ENCODE measurements at places on chromosomes 3 and 15.

DNA sequence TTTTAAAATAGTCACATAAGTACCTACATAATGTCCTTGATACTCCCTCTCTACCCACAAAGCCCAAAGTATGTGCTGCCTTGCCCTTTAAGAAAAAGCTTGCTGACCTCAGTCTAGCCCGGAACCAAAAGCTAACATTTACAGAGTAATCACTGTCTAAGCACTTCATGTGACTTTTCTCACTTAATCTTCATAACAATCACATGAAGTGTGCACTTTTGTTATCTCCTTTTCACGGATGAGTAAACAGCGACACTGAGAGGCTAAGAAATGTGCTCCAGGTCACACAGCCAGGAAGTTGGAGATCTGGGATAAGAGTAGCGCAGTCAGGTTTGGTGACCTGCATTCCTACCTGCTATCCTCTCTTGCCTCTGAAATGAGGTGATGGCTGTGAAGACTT is 194.0 kb downstream of the ITPR1 start:
- DNase-seq: no peak

GRCh38 chr3:66971891-66972551 is 26.1 kb upstream of the KBTBD8 start:
- peak; percentile 76 for DNase-seq

DNA sequence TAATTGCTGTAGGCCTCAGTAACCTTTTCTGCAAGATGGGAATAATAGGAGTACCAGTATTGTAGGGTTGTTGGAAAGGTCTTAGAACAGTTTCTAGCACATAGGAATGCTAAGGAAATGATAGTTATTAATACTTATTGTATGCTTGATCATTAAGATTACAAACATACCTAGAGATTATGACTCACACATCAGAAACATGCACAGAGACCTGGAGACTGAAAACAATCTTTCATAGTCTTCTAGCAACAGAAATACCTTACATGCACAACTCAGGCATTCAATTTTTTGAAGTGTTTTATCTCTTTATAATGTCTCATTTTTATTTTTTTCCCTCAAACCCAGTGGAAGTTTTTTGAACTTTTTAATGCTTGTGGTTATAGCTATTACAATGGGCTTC is 104.4 kb upstream of the ZBTB20 start:
- no peak for DNase-seq

DNA sequence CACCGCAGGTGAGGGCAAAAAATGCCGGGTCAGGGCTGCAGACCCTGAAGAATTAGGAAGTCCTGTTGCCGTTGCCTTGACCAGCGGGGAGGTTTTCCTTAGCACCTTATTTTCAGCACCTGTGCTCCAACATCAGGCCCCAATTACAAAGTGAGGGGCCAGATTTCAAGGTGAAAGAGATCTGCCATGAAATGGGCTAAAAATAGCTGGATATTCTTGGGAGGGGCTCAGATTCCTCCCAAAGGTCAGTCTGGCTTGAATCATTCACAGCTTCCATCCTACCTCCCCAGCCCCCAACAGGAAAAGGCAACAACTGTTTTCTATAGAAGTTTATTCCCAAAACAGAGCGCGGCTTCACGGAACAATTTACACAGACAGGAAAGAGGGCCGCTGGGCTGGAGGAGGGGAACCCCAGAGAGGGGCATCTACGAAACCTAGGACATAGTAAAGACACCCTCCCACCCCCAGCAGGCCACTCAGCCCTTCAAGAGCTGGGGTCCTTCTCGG is 941 bp upstream of the SLC26A6 start:
- DNase-seq: no peak

GRCh38 chr3:56839784-56840715 is 38.3 kb upstream of the ARHGEF3 start:
- no peak for DNase-seq

GRCh38 chr15:87949575-87950223 is 306.8 kb downstream of the NTRK3 start:
- DNase-seq: no peak

DNA sequence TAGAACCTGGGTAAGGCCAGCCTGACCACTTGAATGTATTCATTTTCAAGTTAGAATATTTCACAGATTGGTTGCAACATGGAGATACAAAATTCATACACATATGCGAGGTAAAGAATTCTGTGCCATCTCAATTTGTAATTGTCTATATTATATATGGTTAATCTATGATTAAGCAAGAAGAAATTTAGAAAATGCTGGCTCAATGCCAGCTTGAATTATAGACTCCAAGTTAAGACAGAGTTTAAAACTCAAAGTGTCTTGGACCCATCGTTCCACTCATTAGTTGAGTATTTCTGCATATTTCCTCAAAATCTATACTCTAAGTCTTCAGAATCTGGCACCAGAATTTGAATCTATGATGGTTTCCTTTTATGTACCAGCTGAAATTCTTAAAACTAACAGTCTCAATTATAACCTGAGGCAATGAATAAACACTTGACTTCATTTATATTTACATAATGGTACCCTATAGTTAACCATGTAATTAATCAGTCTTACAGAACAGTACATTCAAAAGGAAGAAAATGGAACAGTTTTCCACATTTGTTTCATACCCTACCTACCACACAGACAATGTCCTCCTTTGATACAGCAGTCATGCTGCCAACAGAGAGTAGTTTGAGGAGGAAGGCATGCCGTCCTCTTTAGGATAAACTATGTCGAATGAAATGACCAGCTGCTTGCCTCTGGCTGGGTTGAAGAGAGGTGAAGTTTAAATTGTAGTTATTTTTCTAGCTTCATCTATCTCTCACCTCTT is 95.7 kb downstream of the CD47 start:
- no peak for DNase-seq

DNA sequence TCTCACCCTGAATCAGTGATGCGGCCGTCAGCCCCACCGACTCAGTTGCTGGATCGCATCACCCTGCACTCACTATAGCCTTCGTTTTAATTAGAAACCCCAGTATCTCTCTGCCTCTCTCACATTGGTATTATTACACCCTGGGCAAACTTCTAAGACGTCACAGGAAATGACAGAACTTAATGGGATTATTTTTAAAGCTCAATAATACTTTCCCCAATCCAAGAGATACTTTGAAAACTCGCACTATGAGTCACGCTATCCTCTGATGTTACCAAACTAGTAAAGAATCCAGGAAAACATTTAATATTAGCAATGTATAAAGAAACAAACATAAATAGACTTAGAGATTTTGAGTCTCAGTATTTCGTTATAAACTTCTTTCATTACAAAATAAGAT is 36.6 kb downstream of the RUBCN start:
- DNase-seq: no peak

DNA sequence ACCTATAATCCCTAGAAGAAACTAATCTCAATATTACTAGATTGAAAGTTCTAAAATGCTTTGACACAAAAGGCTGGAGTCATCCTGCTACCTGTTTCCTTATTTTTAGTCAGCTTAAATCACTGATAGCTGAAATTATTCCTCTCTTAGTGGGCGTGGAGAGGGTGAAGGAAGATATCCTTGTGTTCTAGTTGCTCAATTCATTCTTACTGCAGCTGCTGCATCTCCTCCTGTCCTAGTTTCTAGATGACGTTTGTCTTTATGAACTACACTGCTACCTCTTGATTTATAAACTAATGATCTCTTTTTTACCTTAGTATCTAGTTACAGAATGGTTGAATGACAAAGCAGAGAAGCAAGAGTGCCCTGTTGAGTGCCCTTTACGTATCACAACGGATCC is 50.7 kb downstream of the SETD5 start:
- no peak for DNase-seq

- no peak for DNase-seq
Measured at GRCh38 chr15:50135031-50135551, 16.1 kb upstream of the ATP8B4 start.

DNA sequence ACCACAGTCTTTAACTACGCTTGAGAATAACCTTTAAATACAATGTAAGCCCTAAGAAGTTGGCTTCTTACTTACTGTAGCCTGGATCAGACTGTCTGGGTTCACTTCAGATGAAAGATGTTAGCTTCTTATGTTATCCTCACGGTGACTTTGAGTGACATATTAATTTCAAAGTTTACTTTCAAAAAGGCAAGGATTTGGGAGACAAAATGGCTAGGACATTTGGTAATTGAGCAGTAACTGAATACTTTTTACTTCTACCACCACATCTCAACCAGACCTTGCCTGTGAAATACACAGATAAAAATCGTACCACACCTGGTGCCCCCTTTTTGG is 36.0 kb upstream of the BNIP2 start:
- no peak for DNase-seq

DNA sequence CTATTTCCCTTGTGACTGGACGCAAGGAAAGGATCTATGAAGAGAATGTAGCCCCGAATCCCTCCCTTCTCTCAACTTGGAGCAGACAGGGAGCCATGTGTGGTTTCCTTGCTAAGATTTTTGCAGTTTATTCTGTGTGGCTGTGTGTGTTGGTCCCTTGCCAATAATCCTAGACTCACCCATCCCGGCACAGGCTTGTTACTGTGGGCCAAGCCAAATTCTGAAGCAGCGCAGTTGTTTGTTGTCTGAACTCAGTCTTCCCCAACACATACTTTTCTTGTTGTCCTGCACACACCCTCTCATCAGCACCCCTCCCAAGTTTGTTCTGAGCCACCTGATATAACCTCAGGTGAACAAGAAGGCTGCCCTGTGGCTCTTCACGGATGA is 193.3 kb upstream of the CTDSPL start:
- DNase-seq: no peak

GRCh38 chr3:61807865-61808276 is 246.5 kb downstream of the PTPRG start:
- DNase-seq: no peak

DNA sequence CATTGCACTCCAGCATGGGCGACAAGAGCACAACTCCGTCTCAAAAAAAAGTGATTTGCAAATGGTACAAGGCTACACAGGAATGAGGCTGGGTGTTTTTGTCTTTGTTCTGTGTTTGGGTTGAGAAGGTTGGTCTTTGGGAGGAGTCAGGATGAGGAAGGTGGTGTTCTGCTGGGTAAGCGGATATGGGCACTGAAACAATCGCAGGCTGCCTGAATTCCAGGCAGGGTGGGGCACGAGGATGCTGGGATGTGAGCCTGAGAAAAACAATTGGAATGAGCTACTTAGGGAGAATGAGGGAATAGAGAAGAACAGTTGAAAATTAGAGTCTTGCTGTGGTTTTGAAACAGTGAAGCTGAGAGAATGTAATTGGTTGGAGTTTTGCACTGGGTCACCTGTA is 51.6 kb downstream of the ZBTB38 start:
- no peak for DNase-seq

GRCh38 chr15:88243895-88244787 is 12.4 kb downstream of the NTRK3 start:
- peak; percentile 42 for DNase-seq

DNA sequence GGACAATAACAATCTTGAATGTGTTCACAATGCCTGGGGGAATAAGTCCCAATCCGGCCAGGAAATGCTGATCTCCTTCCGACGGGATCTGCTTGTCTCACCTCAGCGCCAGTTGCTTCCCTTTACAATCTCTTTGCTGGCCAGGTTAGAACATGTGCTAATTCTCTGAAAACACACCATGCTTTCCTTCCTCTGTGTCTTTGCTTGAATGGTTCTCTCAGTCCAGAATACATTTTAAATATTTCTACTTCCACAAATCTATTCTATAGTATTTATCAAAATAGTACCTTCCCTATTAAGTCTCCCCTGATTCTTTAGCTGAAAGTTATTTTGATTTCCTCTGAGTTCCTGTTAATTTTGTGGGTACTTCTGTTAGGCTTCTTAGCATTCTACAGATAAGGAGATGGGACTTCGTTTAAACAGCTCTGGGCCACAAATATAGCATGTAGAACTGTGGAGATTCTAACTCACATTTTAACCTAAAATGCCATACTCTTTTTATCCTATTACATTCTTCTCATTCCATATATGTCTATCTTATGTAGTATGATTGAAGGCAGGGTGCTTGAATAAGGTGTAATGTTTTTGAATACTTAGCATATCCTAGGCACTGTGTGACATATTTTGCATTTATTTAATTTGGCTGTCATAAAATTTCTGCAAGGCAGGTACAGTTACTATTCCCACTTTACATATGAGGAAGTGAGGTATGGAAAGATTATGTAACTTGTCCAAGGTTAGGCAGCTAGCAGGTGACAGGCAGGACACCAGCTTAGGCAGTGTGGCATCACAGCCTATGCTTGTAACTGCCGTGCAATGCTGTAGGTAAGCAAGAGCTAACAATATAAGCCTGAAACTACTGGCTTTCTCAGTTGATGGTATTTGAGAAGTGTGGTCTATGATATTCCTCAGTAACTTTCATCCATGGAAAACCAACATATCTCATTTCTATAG is 299.8 kb downstream of the LPP start:
- no peak for DNase-seq

GRCh38 chr3:179695672-179696313 is 43.0 kb downstream of the USP13 start:
- no peak for DNase-seq

DNA sequence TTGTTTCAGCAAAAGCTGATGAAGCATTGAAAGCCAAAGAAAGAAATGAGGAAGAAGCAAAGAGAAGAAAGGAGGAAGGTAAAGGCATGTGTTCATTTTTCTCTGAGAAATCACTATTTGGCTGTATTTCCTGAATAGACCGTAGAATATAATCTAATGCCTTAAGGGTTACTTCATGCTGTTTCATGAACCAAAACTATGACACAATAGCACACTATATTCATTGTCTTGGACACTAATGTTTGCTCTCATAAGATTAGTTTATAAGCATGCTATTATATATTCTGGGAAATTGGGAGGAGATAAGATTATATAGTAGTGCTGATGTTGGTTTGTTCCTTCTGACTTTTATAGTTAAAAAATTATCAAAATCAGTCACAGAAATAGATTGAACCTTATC is 110.1 kb upstream of the MLF1 start:
- no peak for DNase-seq

DNA sequence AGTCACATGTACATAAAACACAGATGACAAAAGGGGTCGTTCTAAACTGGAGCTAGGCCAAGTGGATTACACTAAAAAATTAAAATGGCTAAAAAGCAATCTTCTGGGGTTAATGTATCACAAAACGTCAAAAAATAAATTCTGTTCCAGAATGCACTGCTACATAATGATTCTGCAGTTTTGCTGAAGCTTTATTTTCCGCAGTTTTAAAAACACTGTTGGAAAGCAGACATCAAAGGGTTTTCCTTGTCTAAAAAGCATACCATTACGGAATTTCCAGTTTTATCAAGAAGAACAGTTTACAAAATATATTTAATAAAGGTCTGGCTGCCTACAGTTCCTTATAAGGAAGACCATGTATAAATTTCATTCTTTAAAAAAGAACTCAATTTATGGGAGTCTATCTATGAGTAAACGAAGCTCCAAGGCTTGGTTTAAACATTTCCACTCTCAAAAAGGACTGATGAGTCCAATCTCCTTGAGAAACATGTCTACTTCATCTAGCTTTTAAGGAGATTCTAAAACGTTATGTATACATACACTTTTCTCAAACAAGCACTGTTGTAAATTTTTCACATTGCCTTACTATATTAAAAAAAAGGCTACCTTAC is 1.3 kb downstream of the DMXL2 start:
- DNase-seq: no peak

GRCh38 chr15:38551720-38552648 is 12.6 kb downstream of the RASGRP1 start:
- DNase-seq: no peak
